DND-41 (cell line): ENCODE measurements at places on chromosomes 4 and X.
A peak's percentile ranks its signal among the peaks of the same experiment; 100 is the strongest.

DNA sequence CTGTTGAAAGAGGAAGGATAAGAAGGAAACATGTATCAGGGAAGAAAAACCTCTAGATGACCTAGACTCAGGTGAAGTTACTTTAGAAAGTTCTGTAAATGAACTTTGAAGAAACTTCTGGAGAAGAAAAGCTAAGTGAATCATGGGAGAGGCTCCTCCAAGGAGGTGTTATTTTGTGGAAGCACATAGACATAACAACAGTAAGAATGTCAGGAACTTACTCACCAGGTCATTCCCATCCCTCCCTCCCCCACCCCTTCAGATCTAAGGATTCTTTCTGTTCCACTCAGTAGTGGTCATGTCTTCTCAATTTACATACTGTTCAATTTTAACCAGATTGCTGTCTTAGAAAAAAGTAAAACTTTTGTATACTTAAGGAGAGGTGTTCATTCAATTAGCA lies 310.5 kb upstream of the DDX53 start:
- no peak overlapping the region for H3K27ac ChIP-seq
- no peaks in the 10 kb centered on the region for H3K36me3 ChIP-seq
- H3K27me3 ChIP-seq, result no peaks in the 10 kb centered on the region
- H3K4me3 ChIP-seq, result no peak overlapping the region

- H3K4me1 ChIP-seq, result no peaks in the 10 kb centered on the region
- no peak overlapping the region for H3K4me3 ChIP-seq
- H3K36me3 ChIP-seq, result no peaks in the 10 kb centered on the region; the same call in 1 of the 2 replicates
- H3K27me3 ChIP-seq, result no peaks in the 10 kb centered on the region
- no peak for DNase-seq
Observed at GRCh38 chrX:16639966-16640365, 10.0 kb upstream of the S100G start.

- peaks cover 7% of the 10 kb centered on the region for H3K27me3 ChIP-seq
- no peaks in the 10 kb centered on the region for H3K4me1 ChIP-seq
- H3K27ac ChIP-seq, result no peak overlapping the region
- H3K36me3 ChIP-seq, result no peaks in the 10 kb centered on the region
- no peak for DNase-seq
Observed at GRCh38 chr4:176583278-176583677, 209.4 kb downstream of the VEGFC start.

GRCh38 chrX:107707866-107708265 lies 67.7 kb downstream of the TSC22D3 start:
- H3K4me3 ChIP-seq, result no peak overlapping the region
- DNase-seq, result no peak
- H3K27ac ChIP-seq, result no peak overlapping the region
- H3K36me3 ChIP-seq, result no peaks in the 10 kb centered on the region
- H3K4me1 ChIP-seq, result no peaks in the 10 kb centered on the region
- H3K27me3 ChIP-seq, result no peaks in the 10 kb centered on the region

DNA sequence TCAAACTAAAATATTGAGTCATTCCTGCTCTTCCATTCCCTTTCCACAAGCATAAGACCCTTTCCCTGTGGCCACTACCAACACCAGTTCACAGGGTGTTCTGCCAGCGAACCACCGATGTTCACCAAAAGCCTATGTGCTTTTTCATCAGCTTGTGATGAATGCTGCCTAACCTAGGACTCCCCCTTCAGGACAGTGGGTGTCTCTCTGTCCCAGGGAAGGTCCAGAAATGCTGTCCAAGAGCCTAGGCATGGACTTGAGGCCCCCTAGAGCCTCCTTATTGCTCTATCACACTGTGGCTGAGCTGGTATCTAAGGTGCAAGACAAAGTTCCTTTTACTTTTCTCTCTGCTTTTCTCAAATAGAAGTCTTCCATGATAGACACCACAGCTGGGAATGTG lies 1015.6 kb downstream of the PCDH19 start:
- no peaks in the 10 kb centered on the region for H3K4me1 ChIP-seq
- H3K36me3 ChIP-seq, result no peaks in the 10 kb centered on the region
- H3K27me3 ChIP-seq, result no peaks in the 10 kb centered on the region
- H3K27ac ChIP-seq, result no peak overlapping the region
- DNase-seq, result no peak
- H3K4me3 ChIP-seq, result no peak overlapping the region

GRCh38 chr4:28357990-28358389 lies 1497.3 kb downstream of the STIM2 start:
- H3K36me3 ChIP-seq, result no peaks in the 10 kb centered on the region
- H3K4me3 ChIP-seq, result no peak overlapping the region
- H3K27me3 ChIP-seq, result no peaks in the 10 kb centered on the region

GRCh38 chr4:33057736-33058135 lies 2337.6 kb downstream of the PCDH7 start:
- no peak overlapping the region for H3K27ac ChIP-seq
- no peaks in the 10 kb centered on the region for H3K4me1 ChIP-seq
- no peak for DNase-seq

GRCh38 chr4:87078987-87079486 lies 141.4 kb downstream of the KLHL8 start:
- H3K27ac ChIP-seq, result no peak overlapping the region
- peaks cover 13% of the 10 kb centered on the region for H3K36me3 ChIP-seq
- H3K4me1 ChIP-seq, result peaks cover 19% of the 10 kb centered on the region
- no peaks in the 10 kb centered on the region for H3K27me3 ChIP-seq

- no peak overlapping the region for H3K4me3 ChIP-seq
- no peak overlapping the region for H3K27ac ChIP-seq
Observed at GRCh38 chr4:22824091-22824490, 131.4 kb downstream of the GBA3 start.

- DNase-seq, result no peak
- no peaks in the 10 kb centered on the region for H3K4me1 ChIP-seq
- no peak overlapping the region for H3K27ac ChIP-seq
- H3K36me3 ChIP-seq, result no peaks in the 10 kb centered on the region
- no peak overlapping the region for H3K4me3 ChIP-seq
Observed at GRCh38 chr4:79466621-79467020, 58.6 kb upstream of the GK2 start.

DNA sequence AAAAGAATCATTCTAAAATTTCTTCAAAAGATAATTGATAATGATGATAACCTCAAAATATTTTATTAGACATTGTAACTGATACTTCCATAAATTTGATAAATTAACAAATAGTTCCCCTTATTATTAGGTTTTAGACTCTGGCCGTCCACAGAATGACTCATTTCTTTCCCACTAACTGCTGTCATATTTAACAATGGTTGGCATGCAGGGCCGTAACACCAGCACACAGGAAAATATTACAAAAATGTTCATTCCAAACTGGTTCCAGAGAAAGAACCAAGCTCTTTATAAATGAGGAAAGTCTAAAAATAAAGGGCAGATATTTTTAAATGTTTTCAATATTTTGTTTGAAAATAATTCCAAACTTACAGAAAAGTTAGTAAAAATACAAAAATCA lies 28.2 kb downstream of the WDFY3 start:
- no peaks in the 10 kb centered on the region for H3K4me1 ChIP-seq
- H3K27ac ChIP-seq, result no peak overlapping the region
- no peak for DNase-seq

- no peak overlapping the region for H3K27ac ChIP-seq
- no peak overlapping the region for H3K4me3 ChIP-seq
- no peaks in the 10 kb centered on the region for H3K4me1 ChIP-seq
- H3K27me3 ChIP-seq, result peaks cover under 1% of the 10 kb centered on the region
- H3K36me3 ChIP-seq, result no peaks in the 10 kb centered on the region
Observed at GRCh38 chr4:70399319-70399718, 1.6 kb downstream of the OPRPN start.

DNA sequence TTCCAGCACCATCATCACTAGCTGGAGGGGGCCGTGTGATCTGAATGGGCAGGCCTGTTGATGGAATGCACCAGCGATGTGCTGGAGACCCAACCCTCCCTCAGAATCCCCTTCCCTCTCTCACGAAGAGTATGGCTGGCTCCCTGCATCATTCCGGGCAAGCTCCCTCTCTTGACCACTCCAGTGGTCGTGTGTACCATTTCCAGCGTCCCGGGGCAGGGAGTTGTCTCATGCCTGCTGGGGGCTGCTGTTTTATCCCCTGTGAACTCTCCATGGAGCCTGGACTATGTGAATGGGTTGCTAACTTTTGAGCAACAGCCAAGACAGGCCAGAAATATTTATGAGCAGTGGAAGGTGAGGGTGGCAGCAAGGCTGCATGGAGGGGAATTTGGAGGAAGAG lies 8.1 kb downstream of the CSAG1 start:
- H3K36me3 ChIP-seq, result no peaks in the 10 kb centered on the region
- H3K27me3 ChIP-seq, result no peaks in the 10 kb centered on the region
- no peak overlapping the region for H3K27ac ChIP-seq
- no peaks in the 10 kb centered on the region for H3K4me1 ChIP-seq

DNA sequence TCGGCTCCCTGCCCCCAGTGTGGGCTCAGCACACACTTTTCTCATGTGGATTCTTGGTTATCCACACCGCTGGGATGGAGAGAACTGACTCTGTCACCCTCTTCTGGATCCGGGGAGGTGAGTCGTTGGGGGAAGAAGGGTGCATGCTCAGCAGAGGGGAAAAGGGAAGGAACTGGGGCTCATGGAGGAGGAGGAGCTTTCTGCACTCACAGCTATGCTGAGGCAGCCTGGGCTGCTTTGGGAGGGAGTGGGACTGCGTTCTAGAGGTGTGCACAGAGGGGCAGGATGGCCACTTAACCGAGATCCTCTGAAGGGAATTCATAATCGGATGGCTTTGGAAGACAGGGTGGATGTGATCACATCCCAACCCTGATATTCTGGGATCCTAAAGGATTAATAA lies 51.6 kb downstream of the RTL5 start:
- H3K4me3 ChIP-seq, result no peak overlapping the region
- no peaks in the 10 kb centered on the region for H3K4me1 ChIP-seq
- DNase-seq, result no peak
- no peak overlapping the region for H3K27ac ChIP-seq
- no peaks in the 10 kb centered on the region for H3K27me3 ChIP-seq
- no peaks in the 10 kb centered on the region for H3K36me3 ChIP-seq

- H3K36me3 ChIP-seq, result peaks cover 28% of the 10 kb centered on the region
- no peaks in the 10 kb centered on the region for H3K27me3 ChIP-seq
- peaks cover 31% of the 10 kb centered on the region for H3K4me1 ChIP-seq
- peak overlapping the region; percentile 82 for H3K4me3 ChIP-seq
- peak; percentile 15 for DNase-seq
Observed at GRCh38 chrX:74613370-74614092, 893 bp downstream of the RLIM start.

GRCh38 chr4:165744370-165744769 lies 128.7 kb upstream of the TLL1 start:
- H3K27me3 ChIP-seq, result no peaks in the 10 kb centered on the region
- no peaks in the 10 kb centered on the region for H3K4me1 ChIP-seq
- no peak overlapping the region for H3K27ac ChIP-seq
- DNase-seq, result no peak
- H3K36me3 ChIP-seq, result no peaks in the 10 kb centered on the region
- no peak overlapping the region for H3K4me3 ChIP-seq

DNA sequence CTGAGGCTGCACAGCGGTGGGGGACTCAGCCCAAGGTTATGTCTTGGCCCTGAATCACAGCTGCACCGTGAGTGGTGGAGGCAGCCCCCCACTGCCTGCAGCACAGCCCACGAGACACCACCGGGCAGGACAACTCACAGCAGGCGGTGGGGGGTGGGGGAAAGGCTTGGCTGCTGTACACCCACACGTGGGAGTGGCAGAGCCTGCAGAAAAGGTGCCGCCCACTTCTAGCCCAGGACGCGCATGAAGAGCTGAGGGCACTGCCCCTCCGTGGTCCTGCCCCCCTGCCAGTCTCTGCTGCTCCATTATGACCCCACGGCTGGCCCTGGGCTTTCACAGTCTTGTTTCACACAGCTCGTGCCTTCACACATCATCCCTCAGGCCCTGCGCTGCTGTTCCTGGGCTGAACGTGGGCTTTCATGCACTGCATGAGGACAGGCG lies 40.8 kb downstream of the FGFRL1 start:
- peaks cover 10% of the 10 kb centered on the region for H3K4me1 ChIP-seq
- DNase-seq, result no peak
- no peaks in the 10 kb centered on the region for H3K36me3 ChIP-seq
- H3K27me3 ChIP-seq, result peaks cover 15% of the 10 kb centered on the region
- no peak overlapping the region for H3K4me3 ChIP-seq
- no peak overlapping the region for H3K27ac ChIP-seq

- H3K27me3 ChIP-seq, result no peaks in the 10 kb centered on the region
- H3K27ac ChIP-seq, result no peak overlapping the region
- 0 out of 2 replicates have a peak, but pooled peaks cover 5% of the 10 kb centered on the region for H3K4me1 ChIP-seq
- no peak overlapping the region for H3K4me3 ChIP-seq
Observed at GRCh38 chr4:10625131-10625530, 59.4 kb downstream of the CLNK start.

DNA sequence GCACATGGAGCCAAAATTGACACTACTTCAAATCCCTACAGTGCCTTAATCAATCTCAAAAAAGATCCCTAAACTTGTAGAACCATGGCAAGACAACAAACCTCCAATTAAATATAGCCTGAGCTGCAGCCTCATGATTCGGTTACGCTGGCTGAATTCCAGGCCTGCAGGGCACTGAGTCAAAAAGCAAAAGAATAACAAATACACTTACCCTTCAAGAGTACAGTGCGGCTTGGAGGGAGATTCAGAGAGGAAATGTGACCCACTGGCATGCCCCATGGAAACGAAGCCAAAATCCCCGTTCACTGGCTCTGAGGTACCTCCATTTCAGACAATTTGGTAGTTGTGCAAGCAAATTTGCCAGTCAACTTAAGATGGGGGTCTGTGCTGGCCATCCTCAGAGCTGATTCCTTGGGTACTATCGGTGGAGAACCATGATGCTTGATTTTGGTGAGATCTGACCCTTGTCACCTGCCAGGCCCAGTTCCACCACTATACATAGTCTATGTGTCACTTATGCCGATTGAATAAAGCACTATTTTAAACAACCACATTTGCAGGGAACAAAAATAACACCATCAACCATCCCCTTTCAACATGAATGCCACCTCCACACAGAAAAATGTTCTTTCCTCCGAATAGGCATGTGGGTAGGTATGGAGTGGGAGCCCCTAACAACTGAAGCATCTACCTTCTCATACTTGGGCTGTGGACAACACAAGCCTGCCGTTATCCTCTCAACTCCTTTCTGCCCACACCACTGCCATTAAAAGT lies 2.1 kb downstream of the C4orf54 start:
- no peaks in the 10 kb centered on the region for H3K27me3 ChIP-seq
- no peak for DNase-seq
- H3K4me1 ChIP-seq, result no peaks in the 10 kb centered on the region
- no peak overlapping the region for H3K4me3 ChIP-seq
- no peaks in the 10 kb centered on the region for H3K36me3 ChIP-seq

GRCh38 chrX:100408713-100409609 lies 1.1 kb downstream of the PCDH19 start:
- H3K36me3 ChIP-seq, result no peaks in the 10 kb centered on the region
- no peaks in the 10 kb centered on the region for H3K4me1 ChIP-seq
- DNase-seq, result no peak
- H3K4me3 ChIP-seq, result no peak overlapping the region
- H3K27ac ChIP-seq, result no peak overlapping the region

GRCh38 chr4:138658518-138658917 lies 357.1 kb upstream of the NOCT start:
- no peaks in the 10 kb centered on the region for H3K36me3 ChIP-seq
- no peak for DNase-seq
- H3K4me3 ChIP-seq, result no peak overlapping the region
- H3K4me1 ChIP-seq, result no peaks in the 10 kb centered on the region
- no peak overlapping the region for H3K27ac ChIP-seq
